ENCODE measurements at places on chromosomes 2 and 18.

- no peak for DNase-seq
- H3K4me1 ChIP-seq: peaks cover 5% of the 10 kb centered on the region
- H3K27me3 ChIP-seq: no peaks in the 10 kb centered on the region
These were observed 4.7 kb upstream of the ITSN2 start for GRCh38 chr2:24365051-24365450.

GRCh38 chr2:45545943-45546342 is 65.1 kb downstream of the SRBD1 start:
- H3K36me3 ChIP-seq: 0 out of 2 replicates have a peak, but pooled peaks cover 7% of the 10 kb centered on the region
- no peaks in the 10 kb centered on the region for H3K27me3 ChIP-seq
- no peaks in the 10 kb centered on the region for H3K4me1 ChIP-seq
- H3K4me3 ChIP-seq: no peak overlapping the region
- H3K27ac ChIP-seq: no peak overlapping the region

GRCh38 chr2:181203412-181203811 is 223.0 kb downstream of the UBE2E3 start:
- H3K4me1 ChIP-seq: no peaks in the 10 kb centered on the region
- no peak overlapping the region for H3K4me3 ChIP-seq
- H3K27ac ChIP-seq: no peak overlapping the region
- no peaks in the 10 kb centered on the region for H3K27me3 ChIP-seq

GRCh38 chr18:59885579-59886163 is 14.1 kb upstream of the PMAIP1 start:
- no peak overlapping the region for H3K4me3 ChIP-seq
- DNase-seq: no peak
- H3K4me1 ChIP-seq: no peaks in the 10 kb centered on the region
- no peaks in the 10 kb centered on the region for H3K36me3 ChIP-seq
- no peaks in the 10 kb centered on the region for H3K27me3 ChIP-seq

GRCh38 chr18:1048032-1048431 is 143.4 kb downstream of the ADCYAP1 start:
- H3K4me3 ChIP-seq: no peak overlapping the region
- H3K36me3 ChIP-seq: no peaks in the 10 kb centered on the region
- no peak overlapping the region for H3K27ac ChIP-seq
- DNase-seq: no peak
- peaks cover 2% of the 10 kb centered on the region for H3K4me1 ChIP-seq

GRCh38 chr2:119178776-119179175 is 20.2 kb upstream of the C1QL2 start:
- DNase-seq: no peak
- no peaks in the 10 kb centered on the region for H3K27me3 ChIP-seq
- H3K27ac ChIP-seq: no peak overlapping the region
- H3K36me3 ChIP-seq: no peaks in the 10 kb centered on the region
- no peak overlapping the region for H3K4me3 ChIP-seq

Measured in H1 (cell line).